ENCODE measurements at places on chromosomes 5 and 9. TPM values are rescaled to one million over a fixed set of nuclear protein-coding genes. Genes with fewer than 3 reads are reported as not detected.

GRCh38 chr5:68744206-68744605 is 349.6 kb upstream of the SLC30A5 start:
- DNase-seq, result no peak

DNA sequence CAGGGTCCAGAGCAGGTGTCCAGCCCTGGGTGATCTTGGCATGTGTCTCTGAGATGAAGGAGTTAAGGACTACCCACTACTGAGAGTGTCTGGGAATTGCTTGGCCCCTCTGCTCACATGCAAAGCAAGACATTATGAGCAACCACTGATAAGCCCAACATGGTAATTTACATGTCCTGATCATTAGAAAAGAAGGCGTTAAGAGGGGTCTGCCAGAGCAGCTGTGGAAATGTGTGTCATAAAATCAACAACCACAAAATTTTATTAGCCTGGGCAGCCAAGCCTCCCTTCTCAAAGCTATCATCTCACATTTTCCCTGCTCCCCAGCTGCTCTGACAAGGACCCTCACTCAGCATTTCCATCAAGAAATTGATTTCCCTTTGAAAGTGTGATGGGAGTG is 351.0 kb downstream of the SPOCK1 start:
- no peak for DNase-seq

- DNase-seq, result no peak
Measured at GRCh38 chr9:85013703-85014102, 344.2 kb downstream of the NTRK2 start.

GRCh38 chr5:68027519-68027918 is 188.0 kb upstream of the PIK3R1 start:
- peak; percentile 34 for DNase-seq

- no peak for DNase-seq
Measured at GRCh38 chr5:158560170-158560569, 539.5 kb downstream of the EBF1 start.

DNA sequence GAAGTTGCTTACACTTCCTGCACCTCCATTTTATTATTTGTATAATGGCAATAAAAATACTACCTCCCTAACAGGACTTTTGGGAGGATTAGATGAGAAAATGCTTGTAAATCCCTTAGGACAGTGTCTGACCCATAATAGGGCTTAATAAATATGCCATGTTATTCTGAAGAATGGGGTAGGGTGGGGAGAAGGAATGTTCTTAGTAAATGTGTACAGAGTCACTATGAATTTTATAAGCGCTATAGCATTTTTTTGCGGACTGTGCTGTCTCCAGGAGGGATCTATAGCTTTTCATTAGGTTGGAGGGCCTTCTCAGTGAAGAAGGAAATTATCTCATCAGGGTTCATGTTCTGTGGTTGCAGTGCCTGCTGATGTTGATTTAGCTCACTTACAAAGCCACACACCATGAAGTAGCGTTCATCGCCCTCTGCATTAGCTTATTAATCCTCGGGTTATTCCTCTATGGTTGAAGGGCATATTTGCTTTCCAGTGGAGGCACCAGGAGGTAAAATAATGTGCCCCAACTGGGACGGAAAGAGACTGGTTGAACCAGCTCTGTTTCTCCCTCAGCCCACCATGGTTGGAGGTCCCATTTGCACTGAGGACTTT is 497.1 kb downstream of the ARHGEF28 start:
- no peak for DNase-seq

DNA sequence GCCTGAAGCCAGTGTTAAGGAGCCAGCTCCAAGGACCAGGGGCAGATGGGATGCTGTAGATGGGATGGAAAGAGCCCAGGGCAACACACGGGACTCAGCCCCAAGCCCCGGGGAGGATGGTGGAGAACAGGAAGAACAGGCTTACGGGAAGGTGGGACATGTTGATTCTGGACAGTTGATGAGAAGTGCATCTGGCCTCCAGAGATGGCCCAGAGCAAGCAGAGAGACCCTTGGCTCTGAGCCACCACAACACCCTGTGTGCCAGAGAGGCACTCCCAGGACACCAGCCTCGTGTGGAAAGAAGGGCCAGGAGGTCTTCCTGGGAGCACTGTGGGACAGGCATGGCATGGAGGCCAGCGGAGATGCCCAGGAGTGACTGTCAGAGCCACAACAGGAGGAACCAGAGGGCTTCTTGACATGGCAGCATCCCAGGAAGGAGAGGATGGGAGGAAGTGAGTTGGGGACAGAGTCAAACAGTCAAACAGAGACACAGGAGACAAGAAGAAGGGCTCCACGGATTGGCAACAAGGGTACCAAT is 156.3 kb upstream of the MVB12B start:
- DNase-seq, result no peak

DNA sequence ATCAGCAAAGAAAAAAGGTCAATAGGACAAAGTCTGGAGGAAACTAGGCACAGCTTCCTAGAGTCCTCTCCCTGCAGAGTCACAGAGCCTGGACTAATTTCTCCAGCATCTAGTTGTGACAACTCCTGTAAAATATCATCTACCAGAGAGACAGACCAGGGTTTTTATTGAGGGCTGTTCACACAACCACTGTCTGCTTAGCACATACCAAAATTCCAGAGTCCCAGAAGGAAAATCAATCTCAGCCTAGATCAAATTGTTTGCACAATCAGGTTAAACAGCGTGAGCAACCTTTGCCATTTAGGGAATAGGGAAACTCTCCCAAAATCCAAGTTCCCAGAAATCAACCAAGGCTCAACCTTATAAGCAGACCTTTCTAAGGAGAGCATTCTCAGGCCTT is 190.3 kb downstream of the SYK start:
- no peak for DNase-seq

DNA sequence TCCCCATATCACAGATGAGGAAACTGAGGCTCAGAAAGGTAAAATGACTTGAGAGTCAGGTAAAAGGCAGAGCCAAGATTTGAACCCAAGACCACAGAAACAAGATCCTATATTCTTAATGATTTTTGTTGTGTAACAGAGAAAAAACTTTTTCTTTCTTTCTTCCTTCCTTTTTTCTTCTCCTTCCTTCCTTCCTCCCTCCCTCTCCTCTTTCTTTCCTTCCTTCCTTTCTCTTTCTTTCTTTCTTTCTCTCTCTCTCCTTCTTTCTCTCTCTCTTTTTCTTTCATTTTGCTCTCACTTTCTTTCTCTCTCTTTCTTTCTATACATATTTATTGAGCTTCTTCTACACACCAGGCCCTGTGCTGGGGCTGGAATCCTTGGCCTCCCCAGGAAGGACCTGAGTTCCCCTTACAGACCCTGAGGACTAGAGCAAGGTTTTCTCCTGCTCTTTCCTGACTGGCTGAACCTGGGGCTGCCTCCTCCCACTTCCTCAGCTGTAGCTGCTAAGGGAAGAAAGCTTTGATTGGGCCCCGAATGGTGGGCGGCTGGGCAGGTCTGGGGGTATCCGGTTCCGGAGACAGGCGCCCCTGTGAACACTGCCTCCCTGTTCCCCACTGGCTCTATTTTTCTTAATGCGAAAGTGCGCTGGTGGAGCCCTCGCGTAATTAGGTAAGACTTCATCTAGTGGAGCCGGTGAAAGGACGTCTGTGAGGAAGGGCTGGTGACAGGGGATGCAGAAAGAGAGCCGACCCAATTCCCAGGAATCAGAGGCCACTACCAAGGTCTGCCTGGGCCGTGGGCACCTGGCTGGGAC is 27.4 kb upstream of the KIF12 start:
- no peak for DNase-seq

GRCh38 chr9:19650312-19650711 is 138.5 kb downstream of the SLC24A2 start:
- no peak for DNase-seq

Gene ENTPD8
- total RNA-seq, result 5.2 TPM

GRCh38 chr5:121285801-121286521 is 565.7 kb upstream of the FTMT start:
- no peak for DNase-seq

Gene AGXT2
- total RNA-seq, result 8.0 TPM

GRCh38 chr5:10669983-10670382 is 91.1 kb downstream of the DAP start:
- no peak for DNase-seq

GRCh38 chr9:121976751-121977150 is 116.4 kb downstream of the TTLL11 start:
- no peak for DNase-seq

Gene CATSPER3
- 1.4 TPM for total RNA-seq

DNA sequence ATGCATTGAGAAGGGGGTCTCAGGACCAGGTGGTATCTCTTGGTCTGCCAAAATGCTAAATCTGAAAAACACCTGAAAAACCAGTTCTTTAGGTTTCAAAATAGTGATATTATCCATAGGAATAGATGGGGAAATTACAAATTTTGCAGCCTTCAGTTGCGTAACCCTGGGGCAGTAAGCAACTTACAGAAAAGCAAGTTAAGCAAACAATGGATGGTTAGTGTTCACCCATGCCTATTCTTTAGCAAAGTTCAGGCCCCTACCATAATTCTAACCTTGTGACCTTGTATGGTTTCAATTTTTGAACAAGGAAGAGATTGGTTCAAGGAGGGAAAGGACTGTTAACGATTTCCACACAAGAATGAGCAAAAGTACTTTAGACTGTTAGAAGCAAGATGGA is 24.5 kb downstream of the GLRX start:
- DNase-seq, result no peak

Gene ZFP62
- 30.7 TPM for total RNA-seq

DNA sequence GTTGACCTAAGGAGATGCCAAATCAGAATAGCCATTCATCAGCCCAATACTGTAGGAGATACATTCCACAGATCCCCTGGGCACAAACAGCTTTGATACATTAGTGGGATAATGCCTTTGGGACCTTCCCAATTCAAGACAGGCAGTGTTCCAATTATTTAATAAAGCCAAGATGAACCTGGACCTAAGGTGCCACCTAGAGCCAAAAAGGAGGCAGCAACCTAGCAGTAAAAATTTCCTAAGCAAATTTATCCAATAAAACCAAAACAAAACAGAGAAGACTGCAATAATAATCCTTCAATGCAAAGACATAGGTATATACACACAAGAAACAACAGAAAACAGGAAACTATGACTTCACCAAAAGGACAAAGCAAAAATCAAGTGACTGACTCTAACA is 253.0 kb downstream of the HINT1 start:
- no peak for DNase-seq

DNA sequence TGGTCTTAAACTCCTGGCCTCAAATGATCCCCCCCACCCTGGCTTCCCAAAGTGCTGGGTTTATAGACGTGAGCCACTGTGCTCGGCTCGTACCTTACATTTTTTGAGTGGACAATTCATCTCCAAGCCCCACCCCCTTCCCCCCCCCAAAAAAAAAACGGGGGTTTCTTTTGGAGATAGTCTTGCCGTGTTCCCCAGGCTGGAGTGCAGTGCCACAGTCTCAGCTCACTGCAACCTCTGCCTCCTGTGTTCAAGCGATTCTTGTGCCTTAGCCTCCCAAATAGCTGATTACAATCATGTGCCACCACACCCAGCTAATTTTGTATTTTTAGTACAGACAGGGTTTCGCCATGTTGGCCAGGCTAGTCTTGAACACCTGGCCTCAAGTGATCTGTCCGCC is 31.3 kb downstream of the ANKHD1 start:
- no peak for DNase-seq

GRCh38 chr9:23658376-23659258 is 167.4 kb downstream of the ELAVL2 start:
- DNase-seq, result no peak

Gene BRINP1
- total RNA-seq, result 1.4 TPM

Gene EXOSC3
- 32.3 TPM for total RNA-seq

Gene TAF1L
- not detected for total RNA-seq

GRCh38 chr9:103410059-103410458 is 414.9 kb downstream of the CYLC2 start:
- no peak for DNase-seq

Gene GRM6
- total RNA-seq, result not detected

DNA sequence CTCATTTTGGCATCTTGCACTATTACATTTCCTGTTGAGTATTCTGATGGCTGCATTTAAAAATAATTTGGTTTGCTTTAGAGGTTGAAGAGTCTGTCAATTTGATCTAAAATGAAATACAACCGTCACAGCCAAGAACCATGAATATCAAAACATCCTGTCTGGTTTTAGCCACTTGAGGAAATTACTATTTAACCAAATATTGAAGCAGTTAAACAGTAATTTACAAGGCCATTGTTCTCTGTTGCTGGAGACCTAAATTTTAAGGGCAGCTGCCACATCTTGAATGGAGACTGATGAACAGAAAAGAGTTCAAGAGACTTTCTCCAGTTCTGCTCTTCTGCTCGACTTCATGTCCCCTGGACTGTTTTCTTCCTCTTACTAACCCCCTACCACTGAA is 549.4 kb downstream of the LRRC70 start:
- DNase-seq, result peak; percentile 18

- DNase-seq, result no peak
Measured at GRCh38 chr5:18630458-18631045, 996.3 kb downstream of the TAF11L14 start.

DNA sequence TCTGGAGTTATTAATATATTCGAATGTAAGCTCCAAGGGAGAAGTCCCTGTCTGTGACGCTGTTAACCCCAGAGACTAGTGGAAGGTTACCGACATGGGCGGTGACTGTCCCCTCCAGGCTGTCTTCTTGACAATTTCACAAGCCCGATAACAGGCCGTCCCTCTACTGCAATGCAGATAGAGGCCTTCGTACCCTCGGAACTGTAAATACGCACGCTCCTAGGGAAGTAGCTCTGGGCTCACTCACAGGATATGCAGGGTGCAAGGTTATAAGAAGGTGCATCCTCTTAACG is 680 bp upstream of the RFK start:
- no peak for DNase-seq

Gene LHFPL2
- total RNA-seq, result 12.6 TPM

Gene CCNJL
- 1.6 TPM for total RNA-seq

Gene C5orf58
- not detected for total RNA-seq

DNA sequence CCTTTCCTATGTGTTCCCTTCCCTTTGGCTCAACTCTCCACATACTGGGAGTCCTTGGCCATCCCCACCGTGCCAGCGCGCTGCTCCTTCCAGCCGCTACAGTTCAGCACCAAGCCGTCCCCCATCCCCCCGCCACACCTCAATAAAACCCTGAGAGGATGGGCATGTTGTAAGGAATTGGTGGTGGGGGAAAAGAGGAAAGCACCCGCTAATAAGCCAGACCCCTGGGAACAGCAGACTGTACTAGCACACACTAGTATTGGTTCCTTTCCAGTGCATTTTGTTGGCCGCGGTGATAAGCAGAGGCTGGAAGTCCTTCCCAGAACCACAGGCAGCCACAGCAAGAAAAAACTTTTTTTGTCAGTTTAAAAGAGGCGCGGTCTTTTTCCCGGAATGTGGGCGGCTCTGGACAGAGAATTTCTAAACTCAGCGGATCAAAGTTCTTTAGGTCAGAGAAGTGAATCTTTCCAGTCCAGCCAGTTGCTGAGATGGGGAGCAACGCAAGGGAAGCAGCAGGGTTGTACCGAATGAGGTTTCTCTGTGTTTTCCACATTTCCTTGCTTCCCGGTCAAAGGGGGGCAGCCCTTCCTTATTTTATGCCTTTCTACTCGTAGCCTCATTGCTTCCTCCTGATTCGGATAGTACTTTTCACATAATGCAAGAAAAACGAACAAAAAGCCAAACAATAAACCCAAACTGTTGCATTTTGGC is 2.1 kb downstream of the CHSY3 start:
- DNase-seq, result peak; percentile 63

Gene GPX8
- total RNA-seq, result 29.7 TPM

- no peak for DNase-seq
Measured at GRCh38 chr5:12413585-12413984, 509.3 kb upstream of the CTNND2 start.

Gene FOXI1
- total RNA-seq, result 5.1 TPM

Gene PDGFRB
- total RNA-seq, result 104 TPM
